WERI-Rb-1 (cell line): ENCODE measurements at places on chromosomes 13 and 19.

DNA sequence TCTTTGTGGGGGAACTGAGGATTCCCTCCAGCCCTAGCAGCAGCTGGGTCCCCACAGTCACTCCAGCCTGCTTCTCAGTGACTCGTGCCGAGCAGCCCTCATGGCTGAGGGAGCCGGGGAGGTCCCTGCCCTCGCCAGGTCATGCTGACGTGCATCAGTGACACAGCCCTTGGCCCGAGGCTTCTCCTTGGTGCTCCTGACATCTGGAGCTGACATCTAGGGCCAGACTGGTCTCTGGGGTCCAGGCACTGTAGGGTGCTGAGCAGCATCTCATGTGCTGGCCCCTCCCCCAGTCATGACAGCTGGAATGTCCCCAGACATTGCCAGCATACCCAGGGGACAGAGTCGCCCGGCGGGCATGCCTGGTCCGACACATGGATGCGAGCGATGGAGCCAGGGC lies 14.4 kb downstream of the COMP start:
- no peak for DNase-seq

DNA sequence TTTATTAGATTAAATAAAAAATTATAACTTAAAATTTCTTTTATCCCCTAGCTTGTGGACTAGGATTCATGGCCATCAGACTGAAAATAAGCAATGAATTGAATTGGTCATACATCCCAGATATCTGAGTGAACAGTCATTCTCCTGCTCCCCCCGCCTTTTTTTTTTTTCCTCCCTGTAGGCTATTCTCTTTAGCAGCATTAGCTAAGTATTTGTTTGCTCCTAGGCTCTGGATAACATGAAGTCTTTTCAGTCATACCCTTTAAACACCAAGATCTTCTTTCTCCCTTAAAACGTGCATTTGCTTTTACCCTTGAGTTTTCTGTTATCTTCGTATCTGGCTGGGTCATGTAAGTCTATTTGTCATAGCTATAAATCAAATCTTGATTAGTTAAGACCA lies 866.7 kb upstream of the SPRY2 start:
- no peak for DNase-seq

DNA sequence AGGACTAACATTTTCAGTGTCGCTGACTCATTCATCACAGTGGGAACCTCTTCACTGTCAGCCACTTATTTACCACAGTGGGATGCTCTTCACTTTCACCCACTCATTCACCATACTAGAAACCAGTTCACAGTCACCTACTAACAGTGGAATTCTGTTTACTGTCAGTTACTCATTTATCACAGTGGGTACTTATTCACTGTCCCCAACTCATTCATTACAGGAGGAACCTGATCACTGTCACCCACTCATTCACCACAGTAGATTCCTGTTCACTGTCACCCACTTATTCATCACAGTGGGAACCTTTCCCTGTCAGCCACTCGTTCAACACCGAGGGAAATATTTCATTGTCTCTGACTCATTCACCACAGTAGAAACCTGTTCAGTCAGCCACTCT lies 10.1 kb upstream of the ZNF85 start:
- no peak for DNase-seq

- no peak for DNase-seq
Measured at GRCh38 chr13:19993024-19993423, 34.5 kb downstream of the ZMYM2 start.

DNA sequence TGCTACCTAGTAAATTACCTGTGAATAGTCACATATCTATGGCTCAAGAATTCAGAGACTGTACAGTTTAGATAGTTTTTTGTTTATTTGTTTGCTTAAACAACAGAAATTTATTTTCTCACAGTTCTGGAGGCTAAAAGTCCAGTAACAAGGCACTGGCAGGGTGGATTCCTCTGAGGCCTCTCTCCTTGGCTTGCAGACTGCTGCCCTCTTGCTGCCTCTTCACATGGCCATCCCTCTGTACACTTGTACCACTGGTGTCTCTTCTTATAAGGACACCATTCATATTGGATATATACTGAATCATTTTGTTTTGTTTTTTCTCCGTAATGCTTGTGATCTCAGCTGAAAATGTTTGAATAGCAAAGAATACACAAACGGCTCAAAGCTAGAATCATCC lies 56.4 kb upstream of the MIR17HG start:
- no peak for DNase-seq

- DNase-seq = no peak
Measured at GRCh38 chr13:87498681-87499080, 172.5 kb upstream of the SLITRK5 start.

- no peak for DNase-seq
Measured at GRCh38 chr19:21474671-21475181, 30.7 kb upstream of the ZNF429 start.

- DNase-seq = no peak
Measured at GRCh38 chr19:43765109-43765876, 10.5 kb upstream of the SMG9 start.
